Activated CD4-positive, alpha-beta memory T cell treated with anti-CD3 and anti-CD28 coated beads, Interleukin-2, amount 10 ng/mL, durations not matched to agents 7 days and 5 days (primary cell): ENCODE measurements at places on chromosomes 12 and 14.

- no peak for DNase-seq
Measured at GRCh38 chr14:95255487-95255886, 64.2 kb downstream of the CLMN start.

- no peak for DNase-seq
Measured at GRCh38 chr12:20798554-20798953, 12.0 kb upstream of the SLCO1B3 start.

DNA sequence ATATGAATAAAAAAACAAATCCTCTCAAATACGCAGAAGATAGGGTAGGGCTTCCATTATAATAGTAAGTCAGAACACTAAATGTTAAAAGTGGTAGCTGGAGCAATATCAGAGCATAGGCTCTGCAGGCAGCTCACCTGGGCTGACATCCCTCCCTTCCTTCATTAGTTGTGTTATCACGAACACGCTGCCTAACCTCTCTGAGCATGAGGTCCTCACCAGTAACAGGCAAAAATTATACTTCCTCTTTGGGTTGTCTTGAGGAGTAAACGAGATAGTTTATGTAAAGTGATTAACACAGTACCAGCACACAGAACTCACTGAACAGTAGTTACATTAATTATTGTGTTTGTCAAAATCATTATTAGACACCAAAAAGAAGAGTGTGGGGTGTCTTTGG lies 154.3 kb downstream of the STXBP6 start:
- no peak for DNase-seq

DNA sequence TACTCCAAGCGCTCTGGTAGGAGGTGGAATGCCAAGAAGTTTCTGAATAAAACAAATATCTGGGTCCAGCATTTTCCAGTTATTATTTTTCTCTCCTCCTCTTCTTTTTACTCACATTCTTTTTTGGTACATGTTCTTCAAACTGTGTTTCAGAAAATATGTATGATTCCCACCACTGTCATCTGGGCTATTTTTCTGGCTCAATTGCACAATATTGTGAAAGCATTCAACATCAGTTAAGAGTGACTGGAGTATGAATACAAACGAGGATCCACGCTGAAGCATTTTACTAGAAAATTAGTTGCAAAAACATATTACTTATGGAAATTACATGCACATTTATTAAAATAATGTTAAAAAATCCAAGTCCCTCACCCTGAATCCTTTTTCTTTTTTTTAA lies 61.5 kb downstream of the KCNMB4 start:
- no peak for DNase-seq

- DNase-seq, result no peak
Measured at GRCh38 chr14:105333613-105334364, 19.2 kb downstream of the PACS2 start.

DNA sequence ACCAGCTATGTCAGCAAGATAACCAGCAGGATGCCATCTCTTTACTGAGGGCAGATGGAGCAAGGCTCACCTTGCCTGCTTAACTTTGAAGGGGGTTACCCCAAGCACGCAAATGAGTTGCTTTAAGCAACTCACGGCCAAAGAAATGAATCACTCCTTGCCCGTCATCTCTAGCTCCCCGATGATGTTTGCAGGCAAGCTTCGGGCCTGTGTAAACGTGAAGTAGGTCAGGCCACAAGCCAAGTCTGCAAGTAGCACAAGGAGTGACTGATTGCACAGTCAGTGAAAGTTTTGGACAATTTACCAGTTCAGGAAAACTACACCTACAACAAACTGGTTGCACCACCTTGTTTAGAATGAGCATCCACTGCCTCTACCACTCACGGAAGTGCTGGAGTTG lies 699.7 kb upstream of the TBX3 start:
- DNase-seq, result no peak

GRCh38 chr12:17878714-17879113 lies 211.3 kb downstream of the RERGL start:
- DNase-seq, result no peak

- no peak for DNase-seq
Measured at GRCh38 chr12:3705354-3705675, 47.6 kb downstream of the CRACR2A start.

GRCh38 chr12:30973175-30973574 lies 46.6 kb downstream of the TSPAN11 start:
- DNase-seq, result no peak

DNA sequence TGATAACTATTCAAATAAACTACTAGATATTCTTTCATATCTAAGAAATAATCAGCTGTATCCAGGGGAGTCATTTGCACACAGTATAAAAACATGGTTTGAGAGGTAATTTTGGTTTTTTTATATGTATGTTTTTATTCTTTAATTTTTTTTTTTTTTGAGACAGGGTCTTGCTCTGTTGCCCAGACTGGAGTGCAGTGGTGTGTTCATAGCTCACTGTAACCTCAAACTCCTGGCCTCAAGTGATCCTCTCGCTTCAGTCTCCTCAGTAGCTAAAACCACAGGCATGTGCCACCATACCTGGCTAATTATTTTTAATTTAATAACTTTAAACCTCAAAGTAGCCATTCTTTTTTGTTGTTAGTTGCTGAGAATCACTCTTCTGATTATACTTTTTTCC lies 1.8 kb downstream of the PRORP start:
- DNase-seq, result no peak

DNA sequence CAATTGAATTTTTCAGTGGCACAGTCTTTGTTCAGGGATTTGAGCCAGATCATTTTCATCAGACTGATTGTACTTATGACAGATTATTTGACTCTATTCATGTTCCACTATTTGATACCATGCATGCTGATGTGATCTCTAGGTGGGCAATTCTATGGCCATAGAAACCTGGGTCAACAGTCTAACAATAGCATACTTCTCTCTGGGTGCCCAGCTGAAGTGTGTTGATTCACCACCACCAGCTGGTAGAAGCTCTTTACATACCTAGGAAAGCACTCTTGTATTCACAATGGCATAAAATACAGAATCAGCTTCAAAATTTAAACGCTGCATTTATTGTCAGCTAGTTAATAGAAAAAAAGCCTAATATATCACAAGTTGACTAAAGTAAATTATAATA lies 90.2 kb upstream of the TMTC2 start:
- DNase-seq, result no peak
